GM12891 (cell line): ENCODE measurements at places on chromosomes 1 and 21.

DNA sequence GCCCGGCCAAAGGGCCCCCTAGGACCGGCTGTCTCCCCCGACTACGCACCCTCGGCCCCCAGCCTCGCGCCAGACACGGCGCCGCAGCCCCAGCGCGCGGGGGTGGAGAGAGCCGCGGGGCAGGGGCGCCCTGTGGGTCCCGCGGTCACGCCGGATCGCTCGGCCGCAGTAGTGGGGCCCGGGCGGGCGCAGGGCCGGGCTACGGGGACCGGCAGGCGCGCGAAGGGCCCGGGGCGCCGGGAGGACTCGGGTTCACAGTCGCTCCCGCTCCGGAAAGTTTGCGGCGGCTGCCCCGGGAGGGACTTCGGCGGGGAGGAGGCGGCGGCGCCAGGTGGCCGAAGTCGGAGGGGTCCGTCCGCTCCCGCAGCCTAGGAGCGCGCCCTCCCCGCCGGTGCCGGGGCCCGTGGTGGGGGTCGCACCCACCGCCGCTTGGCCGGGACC, 7.1 kb upstream of the ZNF669 start:
- no peak for DNase-seq

GRCh38 chr1:204782118-204782700, 88.5 kb upstream of the NFASC start:
- DNase-seq, result no peak

- DNase-seq, result peak; percentile 43
These were observed at the start of gene LY9 for GRCh38 chr1:160795951-160796383. TSS of gene LY9 (plus strand) at chr1:160796174. CDS start at chr1:160796188, 14 bp downstream.

DNA sequence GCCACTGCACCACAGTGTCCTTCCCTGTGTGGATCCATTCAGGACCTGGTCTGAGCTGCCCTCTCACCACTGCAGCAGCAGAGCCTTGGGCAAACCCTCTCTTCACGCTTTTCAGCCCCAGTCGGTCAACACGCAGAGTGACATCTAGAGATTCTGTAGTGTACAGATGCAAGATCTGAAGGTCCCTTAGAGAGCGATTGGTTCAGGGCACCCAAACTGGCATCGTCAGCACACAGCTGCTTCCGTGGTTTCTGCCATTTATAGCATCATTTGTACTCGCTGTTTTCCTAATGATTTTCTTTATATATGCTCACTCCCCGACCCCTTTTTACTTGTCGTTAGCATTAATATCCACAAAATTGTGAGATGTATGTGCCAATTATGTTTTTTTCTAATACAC, 1.5 kb upstream of the ASCL5 start:
- DNase-seq, result no peak

GRCh38 chr1:201309416-201309815, 26.1 kb downstream of the PKP1 start:
- DNase-seq, result peak; percentile 35

DNA sequence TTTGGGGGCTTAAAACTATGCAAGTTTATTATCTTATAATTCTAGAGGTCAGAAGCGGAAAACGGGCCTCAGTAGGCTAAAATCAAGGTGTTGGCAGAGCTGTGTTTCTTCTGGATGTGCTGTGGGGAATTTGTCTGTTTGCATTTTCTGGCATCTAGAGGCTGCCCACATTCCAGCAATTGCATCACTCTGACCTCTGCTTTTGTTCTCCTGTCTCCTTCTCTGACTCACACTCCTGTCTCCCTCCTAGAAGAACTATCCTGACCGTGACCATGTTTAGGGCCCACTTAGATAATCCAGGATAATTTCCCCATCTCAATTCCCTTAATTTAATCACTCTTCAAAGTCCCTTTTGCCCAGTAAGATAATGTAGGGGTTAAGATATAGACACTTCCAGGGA, 127.4 kb upstream of the DEPDC1 start:
- no peak for DNase-seq

DNA sequence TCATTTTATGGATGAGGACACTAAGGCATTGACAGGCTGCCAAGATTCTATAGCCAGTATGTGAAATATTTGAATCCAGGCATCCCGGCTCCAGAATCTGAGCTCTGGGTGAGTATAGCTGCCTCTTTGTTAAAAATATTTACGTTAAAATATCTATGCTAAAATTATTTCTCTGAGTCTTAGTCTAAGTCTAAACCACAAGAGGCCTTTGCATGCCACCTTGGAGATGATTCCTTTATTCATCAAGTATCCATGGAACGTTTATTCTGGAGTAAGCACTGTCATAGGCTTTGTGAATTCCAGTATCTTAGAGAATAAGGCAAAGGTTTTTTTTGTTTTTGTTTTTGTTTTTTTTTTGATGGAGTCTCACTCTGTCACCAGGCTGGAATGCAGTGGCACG, 116.4 kb downstream of the GREM2 start:
- DNase-seq, result no peak
